Fibroblast of lung (primary cell): ENCODE measurements at places on chromosomes 7 and 10. TPM values are rescaled to one million over a fixed set of nuclear protein-coding genes. Genes with fewer than 3 reads are reported as not detected.
A peak's percentile ranks its signal among the peaks of the same experiment; 100 is the strongest.

Gene CADPS2
- 32.2 and 40.8 TPM in 2 replicates for total RNA-seq

Gene TMEM184A
- total RNA-seq, result under 0.01 TPM in 2 replicates

Gene FFAR4
- not detected in 2 replicates for total RNA-seq

Gene UPK3BL2
- total RNA-seq, result 1.0 and 3.8 TPM in 2 replicates

Gene MLXIPL
- 0.51 TPM in 1 of 2 replicates, not detected in the other for total RNA-seq

Gene TDRD1
- 0.26 TPM in 1 of 2 replicates, not detected in the other for total RNA-seq

Gene TFR2
- under 0.01 TPM in 1 of 2 replicates, not detected in the other for total RNA-seq

- DNase-seq, result peak; percentile 2
These were observed 39.0 kb downstream of the RAB11FIP2 start for GRCh38 chr10:118007773-118008172.

- DNase-seq, result no peak
These were observed 207.2 kb downstream of the CELF2 start for GRCh38 chr10:11224792-11225416.

GRCh38 chr10:132040046-132040445, 25.7 kb upstream of the JAKMIP3 start:
- no peak for DNase-seq

DNA sequence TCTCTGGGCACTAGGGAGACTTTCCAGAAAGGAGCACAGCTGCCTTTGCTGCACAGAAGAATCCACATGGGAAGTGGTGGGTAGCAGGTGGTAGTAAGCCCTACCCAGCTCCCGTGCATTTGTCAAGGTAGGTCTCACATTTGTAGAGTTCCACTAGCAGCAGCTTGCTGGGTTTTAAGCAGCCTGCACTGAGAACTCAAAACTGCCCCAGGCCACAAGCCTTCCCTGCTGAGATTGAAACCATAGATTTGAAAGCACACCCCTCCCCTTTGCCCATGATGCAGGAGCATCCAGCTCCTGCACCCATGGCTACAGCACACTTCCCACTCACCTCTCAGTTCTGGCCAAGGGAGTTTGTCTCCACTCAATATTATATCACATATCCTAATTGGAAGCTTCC, 604.5 kb upstream of the STEAP1 start:
- DNase-seq, result no peak

GRCh38 chr7:10780400-10780747, 193.3 kb upstream of the PHF14 start:
- DNase-seq, result no peak

GRCh38 chr7:74297516-74298233, 8.5 kb downstream of the CLIP2 start:
- DNase-seq, result no peak

GRCh38 chr7:122092964-122093797, 50.9 kb downstream of the AASS start:
- peak; percentile 72 for DNase-seq

GRCh38 chr7:152574892-152575548, 100.9 kb downstream of the XRCC2 start:
- no peak for DNase-seq

DNA sequence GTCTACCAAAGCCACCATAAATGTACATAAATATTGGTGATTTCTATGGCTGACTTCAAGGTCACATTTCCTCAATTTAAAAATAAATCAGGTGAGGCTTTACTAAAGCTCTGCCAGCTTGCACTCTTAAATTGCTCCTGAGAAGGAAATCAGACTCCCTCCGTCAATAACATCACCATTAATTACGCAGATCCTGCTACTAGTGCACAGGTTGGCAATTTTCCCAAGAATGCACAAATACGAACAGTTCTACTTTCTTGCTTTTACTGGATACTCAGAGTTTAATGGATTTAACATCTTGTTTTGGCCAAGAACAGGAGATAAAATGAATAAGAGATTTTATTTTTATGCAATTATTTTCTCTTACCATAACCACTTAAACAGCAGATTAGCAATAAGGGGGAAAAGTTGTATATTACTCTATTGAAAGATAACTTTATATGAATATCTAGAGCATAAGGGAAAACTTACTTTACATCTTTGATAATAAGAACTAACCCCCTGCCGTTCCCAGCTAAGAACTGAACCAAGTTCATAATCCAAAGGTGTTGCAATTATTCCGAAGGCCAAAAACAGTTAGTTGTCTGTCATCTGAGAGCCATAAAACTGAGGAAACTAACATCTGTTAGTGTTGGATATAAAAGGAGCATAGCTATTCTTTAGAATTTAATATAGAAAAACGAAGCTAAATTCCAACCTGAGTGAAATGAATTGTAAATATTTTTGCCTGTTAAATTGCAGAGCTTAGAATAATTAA, 140.5 kb downstream of the TWIST1 start:
- no peak for DNase-seq

- no peak for DNase-seq
These were observed 8.9 kb downstream of the ZMIZ1 start for GRCh38 chr10:79077488-79078173.

GRCh38 chr10:46301721-46302479, 15.1 kb downstream of the ANTXRL start:
- no peak for DNase-seq

GRCh38 chr7:81457852-81458522, 311.9 kb downstream of the HGF start:
- DNase-seq, result peak; percentile 68

DNA sequence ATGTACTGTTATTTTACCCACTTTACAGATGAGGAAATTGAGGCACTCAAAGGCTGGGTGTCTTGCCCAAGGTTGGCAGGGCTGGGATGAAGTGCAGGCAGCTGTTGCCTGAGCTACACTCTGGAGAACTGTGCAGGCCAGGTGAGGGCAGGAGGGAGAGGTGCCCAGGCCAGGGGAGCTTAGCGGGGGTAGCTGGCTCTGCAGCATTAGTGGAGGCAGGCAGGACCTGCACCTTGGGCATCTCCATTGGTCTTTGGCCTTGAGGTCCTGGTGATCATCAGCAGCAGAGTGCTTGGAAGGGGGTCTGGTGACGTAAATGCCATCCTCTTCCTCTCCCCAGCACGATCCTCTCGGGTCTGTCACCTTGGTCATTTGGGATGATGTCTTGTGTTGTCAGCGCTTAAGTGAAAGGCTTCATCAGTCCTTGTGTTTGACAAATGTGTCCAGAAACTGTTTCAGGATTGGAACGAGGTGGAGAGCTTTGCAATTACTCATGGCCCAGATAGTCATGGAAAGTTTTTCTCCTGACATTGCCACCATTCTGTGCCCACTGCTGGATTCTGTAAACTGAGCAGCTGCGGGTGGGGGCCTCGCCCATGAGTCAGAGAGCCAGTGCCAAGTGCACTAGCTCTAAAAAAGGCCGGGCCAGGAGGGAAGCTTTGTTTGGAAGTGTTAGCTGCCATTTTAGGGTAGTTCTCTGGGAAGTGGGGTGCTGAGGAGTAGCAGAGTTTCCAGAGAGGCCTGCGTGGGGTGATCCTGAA, 47.6 kb downstream of the TSPAN15 start:
- DNase-seq, result no peak

DNA sequence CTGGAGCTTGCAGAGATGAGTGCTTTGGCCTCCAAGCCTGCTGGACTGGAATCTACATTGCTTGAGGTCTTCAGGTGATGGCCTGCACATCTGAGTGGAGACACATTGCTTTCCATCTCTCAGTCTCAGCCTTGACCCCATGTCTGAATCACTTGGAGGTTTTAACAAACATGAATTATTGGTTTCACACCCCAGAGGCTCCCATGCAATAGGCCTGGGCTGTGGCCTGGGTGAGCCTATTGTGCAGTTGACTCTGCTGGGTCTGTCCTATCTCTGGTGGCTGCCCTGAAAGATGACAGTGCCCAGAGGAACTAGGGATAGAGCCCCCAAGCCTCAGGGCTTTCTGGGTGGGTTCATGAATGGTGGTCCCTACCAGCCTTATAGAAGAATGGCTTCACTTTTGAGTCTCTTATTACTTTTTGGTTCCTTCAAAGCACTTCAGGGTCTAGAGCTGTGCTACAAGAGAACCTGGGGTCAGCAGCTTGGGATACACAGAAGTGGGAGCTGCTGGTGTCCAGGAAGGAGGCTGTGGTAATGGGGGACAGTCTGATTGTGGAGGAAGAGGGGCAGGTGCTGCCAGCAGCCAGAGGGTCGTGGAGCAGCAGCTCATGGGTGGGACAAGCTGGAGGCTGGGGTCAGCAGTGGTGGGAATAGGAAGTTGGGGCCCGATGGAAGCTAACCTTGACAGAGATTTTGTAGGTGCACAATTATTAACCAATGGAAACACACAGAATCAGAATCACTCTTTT, 5.5 kb downstream of the RAMP3 start:
- no peak for DNase-seq

- DNase-seq, result peak; percentile 82
These were observed 10.4 kb downstream of the CHST3 start for GRCh38 chr10:71974489-71975021.

DNA sequence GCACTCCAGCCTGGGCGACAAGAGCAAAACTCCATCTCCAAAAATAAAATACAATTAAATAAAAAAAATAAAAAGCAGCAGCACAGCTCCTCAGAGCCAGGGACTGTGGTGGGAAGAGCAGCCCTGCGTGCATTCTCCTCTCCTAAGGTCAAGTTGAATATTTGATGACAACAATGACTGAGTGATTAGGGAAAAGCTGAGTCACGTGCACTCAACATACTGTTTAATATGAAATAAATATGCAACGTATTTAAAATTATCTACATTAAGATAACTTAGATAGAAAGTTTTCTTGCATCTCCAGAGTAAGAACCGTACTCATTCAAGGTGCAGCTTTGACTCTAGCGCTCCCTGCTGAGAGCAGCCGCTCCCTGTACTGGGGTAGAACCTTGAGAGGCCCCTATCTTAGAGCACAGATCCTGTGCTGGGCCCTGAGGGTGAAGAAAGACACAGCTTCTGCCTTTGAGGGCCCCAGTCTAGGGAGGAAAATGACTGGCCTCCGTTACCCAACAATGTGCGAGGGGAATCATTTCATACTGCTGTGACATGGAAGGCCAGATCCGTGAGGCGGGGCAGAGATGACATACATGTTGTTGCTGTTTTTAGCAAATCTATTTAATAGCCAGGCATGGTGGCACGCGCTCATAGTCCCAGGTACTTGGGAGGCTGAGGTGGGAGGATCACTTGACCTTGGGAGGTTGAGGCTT, 81.1 kb downstream of the SVIL start:
- DNase-seq, result no peak

DNA sequence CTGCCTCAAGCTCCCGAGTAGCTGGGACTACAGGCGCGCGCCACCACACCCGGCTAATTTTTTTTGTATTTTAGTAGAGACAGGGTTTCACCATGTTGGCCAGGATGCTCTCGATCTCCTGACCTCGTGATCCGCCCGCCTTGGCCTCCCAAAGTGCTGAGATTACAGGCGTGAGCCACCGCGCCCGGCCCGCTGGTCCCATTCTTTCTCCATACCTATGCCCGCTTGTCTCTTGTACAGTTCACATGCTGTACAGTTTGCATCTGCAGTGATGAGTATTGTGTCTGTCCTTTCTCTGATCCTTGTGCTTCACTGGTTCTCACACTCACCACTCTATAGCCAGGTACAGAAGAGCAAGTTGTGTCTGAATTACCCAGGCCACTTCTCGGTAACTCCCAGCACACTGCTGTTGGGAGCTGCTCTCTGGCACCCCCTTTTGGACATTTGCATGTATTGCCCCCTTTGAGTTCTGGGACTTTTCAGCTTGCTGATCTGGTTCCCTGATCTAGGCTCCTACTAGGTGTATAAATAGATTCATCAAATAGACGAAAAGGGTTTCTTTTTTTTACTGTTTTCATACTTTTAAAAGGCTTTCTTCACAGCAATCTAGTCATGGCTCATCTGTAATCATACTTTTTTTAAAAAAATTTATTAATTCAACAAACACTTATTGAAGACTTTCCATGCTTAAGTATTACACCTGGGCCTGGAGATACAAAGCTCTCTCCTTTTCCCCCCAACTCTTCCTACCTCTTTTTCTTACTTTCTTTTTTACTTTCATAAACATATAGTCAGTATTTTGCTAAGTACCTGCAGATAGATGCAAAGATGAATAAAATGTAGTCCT, 53.5 kb downstream of the AOAH start:
- peak; percentile 41 for DNase-seq

- DNase-seq, result peak; percentile 5
These were observed 84.9 kb upstream of the RHOBTB1 start for GRCh38 chr10:61028861-61029361.
